Mucosa of descending colon (tissue), 3 donors: ENCODE measurements at places on chromosomes 16 and 17. TPM values are rescaled to one million over a fixed set of nuclear protein-coding genes. Genes with fewer than 3 reads are reported as not detected.

Gene ITGB4
- 307 TPM for total RNA-seq

Gene NPB
- 0.51 TPM for total RNA-seq

Gene CCT6B
- total RNA-seq, result 1.0 TPM

GRCh38 chr16:59385491-59385890 is 651.4 kb upstream of the GOT2 start:
- no peak for DNase-seq

- no peak for DNase-seq
Measured at GRCh38 chr17:8728971-8729370, 15.7 kb downstream of the CCDC42 start.

- DNase-seq, result no peak
Measured at GRCh38 chr16:85037721-85038120, 10.1 kb downstream of the KIAA0513 start.

DNA sequence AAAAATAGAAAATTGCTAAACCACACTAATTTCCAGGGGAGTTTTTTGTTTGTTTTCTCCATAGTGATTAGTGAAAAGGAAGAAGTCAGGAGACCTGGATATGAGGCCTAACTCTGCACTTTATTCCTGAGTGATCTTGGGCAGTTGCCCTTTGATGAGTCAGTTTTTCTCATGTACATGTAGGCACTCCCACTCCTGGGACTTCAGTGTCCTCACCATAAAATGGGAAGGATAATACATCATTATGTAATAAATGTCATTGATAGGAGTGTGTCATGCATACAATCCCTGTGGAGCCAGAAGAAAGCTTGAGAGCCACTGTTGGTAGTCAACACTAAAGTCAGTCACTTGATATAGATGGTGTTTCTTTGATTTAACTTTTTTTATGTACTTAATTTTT is 32.5 kb downstream of the WIPF2 start:
- DNase-seq, result peak; percentile 59

DNA sequence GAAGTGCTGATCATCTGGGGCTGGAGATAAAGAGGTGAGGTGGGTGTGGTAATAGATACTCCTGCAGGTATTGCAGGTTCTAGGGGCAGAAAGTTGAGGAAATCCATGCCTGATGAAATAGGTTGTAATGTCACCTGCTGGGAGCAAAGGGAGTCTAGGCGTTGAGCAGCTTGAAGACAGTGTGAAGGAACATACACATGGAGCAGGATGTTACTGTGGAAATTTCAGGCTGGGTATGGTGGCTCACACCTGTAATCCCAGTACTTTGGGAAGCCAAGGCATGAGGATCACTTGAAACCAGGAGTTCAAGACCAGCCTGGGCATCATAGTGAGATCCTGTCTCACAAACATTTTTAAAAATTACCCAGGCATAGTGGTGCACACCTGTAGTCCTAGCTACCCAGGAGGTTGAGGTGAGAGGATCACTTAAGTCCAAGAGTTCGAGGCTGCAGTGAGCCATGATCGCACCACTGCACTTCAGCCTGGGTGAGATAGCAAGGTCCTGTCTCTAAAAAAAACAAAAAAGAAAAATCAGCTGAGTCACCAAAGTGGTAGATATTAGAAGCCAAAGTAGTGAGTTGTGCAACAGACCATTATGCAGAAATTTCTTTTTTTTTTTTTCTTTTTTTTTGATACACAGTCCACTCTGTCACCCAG is 9.1 kb upstream of the CRYBA1 start:
- DNase-seq, result no peak

DNA sequence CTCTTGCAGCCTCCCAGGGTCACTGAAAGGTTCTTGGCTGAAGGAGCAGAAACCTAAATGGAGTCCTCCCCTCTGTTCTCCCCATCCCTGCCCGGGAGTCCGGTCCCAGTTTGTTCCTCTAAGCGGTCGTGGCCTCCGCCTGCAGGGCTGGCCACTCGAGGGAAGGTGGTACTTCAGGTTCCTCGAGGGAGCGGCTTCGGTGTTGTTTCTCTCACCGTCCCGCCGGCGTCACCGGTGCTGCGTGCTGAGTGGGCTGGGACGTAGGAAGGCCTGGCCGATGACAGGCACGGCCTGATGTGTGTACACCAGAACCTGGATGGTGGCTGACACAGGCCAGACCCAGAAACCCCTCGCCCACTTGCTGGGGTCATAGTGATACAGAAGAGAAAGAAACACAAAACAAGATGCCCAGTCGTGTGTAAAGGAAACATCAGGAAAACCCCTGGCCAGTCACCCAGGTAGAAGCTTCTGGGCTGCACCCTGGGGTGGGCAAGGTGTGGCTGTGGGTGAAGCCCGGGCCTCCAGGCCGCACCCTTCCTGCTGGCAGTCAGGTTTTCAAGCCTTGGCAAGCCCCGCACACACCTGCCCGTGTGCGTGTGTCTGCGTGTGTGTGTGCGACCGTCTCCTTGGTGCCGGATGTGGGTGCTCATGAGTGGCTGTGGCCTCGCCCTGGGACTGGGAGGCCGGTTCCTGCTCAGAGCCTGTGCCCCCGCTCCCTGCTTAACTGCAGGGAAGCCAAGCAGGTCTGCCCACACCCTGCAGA is 52.0 kb downstream of the BAIAP2 start:
- DNase-seq, result no peak

DNA sequence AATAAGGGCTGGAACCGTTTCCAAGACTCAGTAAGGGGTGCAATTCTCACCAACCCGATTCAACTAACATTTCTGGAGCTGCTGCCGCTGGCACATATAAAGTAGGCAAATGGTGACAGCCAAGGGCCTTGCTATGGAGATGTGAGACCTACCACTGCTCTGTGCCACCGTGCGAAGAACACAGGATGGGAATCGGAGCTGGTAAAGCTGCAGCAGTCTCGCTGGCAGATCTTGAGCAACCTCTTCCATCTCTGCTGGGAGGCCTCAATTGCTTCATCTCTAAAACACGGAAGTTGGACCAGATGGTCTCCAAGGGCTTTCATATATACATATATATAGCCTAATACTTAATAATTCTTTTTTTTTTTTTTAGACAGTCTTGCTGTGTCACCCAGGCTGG is 128.9 kb upstream of the RCVRN start:
- no peak for DNase-seq

DNA sequence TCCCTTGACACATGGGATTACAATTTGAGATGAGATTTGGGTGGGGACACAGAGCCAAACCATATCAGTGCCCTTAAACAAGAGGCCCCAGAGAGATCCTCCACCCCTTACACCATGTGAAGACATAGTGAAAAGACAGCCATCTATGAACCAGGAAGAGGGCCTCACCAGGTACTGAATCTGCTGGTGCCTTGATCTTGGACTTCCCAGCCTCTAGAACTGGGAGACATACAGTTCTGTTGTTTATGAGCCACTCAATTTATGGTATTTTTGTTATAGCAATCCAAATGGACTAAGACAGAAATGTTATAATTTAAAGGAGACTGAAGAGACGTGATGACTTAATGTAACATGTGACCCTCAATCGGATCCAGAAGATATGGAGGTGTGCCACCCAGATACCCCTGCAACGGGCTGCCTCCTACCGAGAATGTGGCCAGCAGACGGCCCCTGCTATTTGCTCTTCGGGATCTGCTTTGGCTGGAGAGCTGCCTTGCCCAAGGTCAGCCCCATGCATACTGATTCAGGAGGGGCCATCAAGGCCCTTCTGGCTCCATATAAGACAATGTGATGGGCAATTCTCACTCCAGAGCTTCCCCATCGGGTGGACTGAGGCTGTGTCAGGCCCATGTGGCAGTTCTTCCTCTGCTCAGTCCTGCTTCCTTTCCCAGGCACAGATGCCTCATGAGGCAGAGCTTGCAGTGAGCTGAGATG is 80.6 kb downstream of the NETO2 start:
- DNase-seq, result no peak
